Fibroblast of upper back skin (primary cell): ENCODE measurements at places on chromosomes 11 and 22.

- DNase-seq: no peak
These were observed 17.0 kb upstream of the LDHAL6A start for GRCh38 chr11:18438691-18439090.

DNA sequence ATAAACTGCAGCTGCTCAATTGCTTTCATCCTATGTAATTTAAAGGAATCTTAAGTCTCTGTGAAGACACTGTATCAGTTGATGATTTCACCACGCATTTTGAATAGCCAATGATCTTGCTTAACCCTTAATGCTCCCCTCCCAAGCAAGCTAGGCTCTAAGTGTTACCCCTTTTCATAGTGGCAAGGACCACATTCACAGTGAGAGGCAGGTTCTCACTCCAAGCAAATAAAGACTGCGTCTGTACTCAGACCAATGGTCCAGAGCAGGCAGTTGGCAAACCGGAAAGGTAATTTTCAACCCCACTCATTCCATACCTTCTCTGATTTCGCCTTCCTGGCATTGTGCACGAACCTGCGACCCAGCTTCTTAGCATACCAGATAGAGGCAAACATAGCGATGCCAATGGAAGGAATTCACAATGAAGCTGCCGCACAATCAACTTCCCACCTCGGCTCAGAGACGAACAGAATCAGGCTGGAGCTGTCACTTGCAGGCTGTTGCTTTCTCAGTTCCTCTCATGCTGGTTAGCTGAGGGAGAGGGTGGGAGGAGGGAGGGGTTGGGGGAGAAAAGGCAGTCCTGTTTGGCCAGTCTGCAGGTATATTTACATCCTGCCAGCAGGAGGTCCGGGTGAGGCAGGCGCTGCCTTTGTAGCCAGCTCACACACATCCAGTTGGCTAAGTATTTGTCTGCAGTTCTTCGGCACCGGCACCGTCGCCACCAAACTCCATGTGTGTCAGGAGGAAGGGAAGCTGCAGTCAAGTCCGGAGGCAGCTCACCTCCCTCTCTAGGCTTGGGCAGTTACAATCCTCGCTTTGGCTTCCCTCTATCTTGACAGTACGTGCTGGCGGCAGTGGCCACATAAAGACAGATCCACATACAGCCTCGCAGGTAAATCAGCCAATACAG is 1151.2 kb upstream of the CCDC90B start:
- DNase-seq: no peak

- no peak for DNase-seq
These were observed 48.0 kb downstream of the CELF1 start for GRCh38 chr11:47504910-47505309.

- DNase-seq: peak; percentile 49
These were observed 340.7 kb downstream of the LARGE1 start for GRCh38 chr22:33579448-33580093.

GRCh38 chr11:132535830-132536229 is 996.5 kb downstream of the OPCML start:
- no peak for DNase-seq

- DNase-seq: peak; percentile 54
These were observed 47.6 kb upstream of the NAV2 start for GRCh38 chr11:19664886-19665548.

- DNase-seq: no peak
These were observed 133.8 kb downstream of the FAM181B start for GRCh38 chr11:82599836-82600235.

- DNase-seq: no peak
These were observed 109.5 kb downstream of the SNX19 start for GRCh38 chr11:130806746-130807145.
